Panc1 (cell line): ENCODE measurements at places on chromosomes 6 and 20.

GRCh38 chr6:31128093-31128676 lies 7.9 kb upstream of the CDSN start:
- DNase-seq, result no peak

DNA sequence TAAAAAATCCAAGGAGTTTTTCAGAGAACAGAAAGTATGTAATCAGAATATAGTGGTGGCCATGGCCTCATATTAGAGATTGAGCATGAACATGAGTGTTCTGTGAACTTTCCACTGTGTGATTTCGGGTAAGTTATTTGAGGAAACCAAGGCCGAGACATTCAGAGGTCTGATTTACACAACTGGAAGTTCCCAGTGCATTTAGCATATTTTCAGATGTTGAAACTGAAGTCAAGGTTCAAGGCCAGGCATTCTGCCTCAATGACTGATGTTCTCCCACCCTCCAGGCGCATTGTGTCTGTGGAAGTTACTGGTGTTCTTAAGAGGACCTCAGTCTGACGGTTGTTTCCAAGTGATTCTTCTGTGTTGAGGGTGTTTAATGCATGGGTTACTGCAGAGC lies 26.2 kb downstream of the RNF144B start:
- DNase-seq, result no peak

- no peak for DNase-seq
These were observed 81.3 kb upstream of the NT5E start for GRCh38 chr6:85368631-85369030.

DNA sequence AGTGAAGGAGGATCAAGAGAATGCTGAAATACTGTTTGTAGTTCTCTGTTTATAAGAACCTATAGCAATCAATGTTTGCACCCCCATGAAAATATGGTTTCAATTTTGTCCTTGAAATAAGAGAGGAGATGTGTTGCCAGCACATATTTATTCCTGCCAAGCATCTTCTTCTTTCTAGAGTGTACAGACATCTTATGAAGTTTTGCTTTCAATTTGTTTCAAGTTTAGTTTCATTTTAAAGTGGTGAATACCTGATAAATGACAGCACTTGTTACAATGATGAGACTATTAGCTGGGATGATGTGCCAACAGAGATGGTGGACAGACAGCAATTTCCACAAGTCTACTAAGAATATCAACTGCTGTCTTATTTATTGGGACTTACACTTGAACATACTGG lies 39.2 kb upstream of the CENPW start:
- no peak for DNase-seq

- no peak for DNase-seq
These were observed 59.2 kb downstream of the ZDHHC14 start for GRCh38 chr6:157440171-157440570.

DNA sequence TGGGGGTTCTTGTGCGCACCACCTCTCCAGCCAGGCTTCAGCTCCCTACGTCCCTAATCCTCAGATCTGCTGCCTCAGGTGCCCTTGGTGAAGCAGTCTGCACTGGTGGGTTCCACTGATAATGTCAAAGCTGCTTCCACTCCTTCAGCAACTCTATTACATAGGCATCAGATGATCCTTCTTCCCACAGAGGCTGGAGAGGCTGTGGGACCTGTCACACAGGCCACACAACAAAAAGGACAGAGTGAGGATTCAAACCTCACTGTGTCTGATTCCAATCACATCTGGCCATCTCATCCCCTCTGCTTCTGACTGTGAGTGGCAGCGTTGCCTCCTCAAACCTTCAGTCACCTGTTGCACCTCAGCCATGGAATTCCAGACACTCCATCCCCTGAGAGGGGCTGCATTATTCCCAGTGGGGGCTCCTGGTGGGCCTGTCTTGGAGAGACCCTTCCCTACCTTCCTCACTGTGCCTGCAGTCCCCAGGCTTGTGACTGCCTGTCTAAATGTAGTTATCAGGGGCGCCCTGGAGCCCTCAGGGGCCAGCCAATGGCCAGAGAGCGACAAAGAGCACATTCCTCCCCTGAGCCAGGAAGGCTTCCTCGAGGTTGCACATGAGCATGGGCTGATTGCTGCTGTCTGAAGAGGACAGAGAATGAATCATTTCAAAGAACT lies 211.4 kb upstream of the ECI2 start:
- no peak for DNase-seq

DNA sequence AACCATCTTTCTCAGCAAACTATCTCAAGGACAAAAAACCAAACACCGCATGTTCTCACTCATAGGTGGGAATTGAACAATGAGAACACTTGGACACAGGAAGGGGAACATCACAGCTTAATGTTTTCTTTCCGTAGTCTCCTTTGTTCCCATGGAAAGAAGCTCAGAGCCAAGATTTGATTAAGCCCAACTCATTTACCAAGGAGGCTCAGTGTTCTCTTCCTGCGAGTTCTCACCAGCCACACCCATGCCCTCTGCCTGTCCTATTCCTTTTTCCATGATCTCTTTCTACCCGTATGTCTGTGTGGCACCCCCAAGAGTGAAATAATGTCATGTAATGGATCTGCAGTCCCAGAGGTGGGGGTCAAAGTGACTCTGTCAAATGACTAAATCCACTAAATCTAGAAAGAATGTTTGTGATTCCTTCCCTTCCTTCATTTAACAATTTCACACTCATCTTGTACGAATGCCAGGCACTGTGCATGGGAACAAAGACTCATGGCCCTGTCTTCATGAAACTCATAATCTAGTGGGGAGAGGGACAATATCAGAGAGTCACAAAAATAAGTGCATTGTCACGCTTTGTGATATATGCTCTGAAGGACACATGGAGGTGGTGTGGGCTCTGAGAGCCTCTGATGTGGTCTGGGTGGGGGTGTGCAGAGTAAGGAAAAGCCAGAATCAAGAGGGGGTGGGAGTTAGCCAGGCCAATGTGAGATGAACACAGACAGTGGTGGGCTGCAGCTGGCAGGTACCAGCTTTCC lies 292.1 kb downstream of the CDC5L start:
- DNase-seq, result no peak

GRCh38 chr20:17666481-17666880 lies 15.6 kb downstream of the RRBP1 start:
- no peak for DNase-seq

- DNase-seq, result peak; percentile 72
These were observed 6.0 kb downstream of the LHFPL5 start for GRCh38 chr6:35810971-35811698.

DNA sequence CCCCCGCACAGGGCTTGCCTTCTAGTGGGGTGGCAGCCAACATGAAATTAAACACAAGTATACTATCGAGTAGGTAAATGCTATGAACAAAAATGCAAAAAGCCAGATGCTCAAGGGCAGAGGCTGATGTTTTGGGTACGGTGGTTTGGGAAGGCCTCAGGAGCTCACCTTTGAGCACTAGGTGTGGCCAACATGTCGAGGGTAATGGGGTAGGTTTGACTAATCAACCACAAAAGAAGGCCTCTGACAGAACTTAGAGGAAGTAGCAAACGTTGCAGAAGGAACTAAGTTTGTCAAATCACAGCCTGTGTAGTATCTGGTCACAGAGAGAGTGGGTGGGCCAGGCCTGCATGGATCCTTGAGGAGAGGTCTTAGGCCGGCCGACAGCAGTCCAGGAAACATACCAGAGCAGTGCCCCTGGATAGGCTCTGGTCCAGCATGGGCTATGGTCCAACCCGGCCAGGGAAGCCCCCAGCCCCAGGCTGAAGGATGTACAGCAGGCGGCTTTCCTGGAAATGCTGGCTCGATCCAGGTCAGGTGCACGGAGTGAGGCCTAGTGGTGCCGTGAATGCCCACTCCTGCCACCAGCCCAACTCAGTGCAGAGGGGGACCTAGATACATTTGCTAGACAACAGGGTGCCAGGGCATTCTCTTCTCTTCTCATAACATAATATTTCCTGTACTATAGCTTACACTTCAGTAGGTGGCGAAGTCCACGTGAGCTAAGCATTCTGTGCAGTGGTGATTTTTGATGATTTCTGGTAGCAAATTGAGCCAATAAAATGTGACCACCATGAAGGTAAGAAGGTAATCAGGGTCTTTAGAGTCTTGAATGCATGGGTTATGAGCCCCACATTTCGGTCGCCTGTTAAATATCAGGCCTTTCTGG lies 56.3 kb upstream of the CD93 start:
- no peak for DNase-seq

DNA sequence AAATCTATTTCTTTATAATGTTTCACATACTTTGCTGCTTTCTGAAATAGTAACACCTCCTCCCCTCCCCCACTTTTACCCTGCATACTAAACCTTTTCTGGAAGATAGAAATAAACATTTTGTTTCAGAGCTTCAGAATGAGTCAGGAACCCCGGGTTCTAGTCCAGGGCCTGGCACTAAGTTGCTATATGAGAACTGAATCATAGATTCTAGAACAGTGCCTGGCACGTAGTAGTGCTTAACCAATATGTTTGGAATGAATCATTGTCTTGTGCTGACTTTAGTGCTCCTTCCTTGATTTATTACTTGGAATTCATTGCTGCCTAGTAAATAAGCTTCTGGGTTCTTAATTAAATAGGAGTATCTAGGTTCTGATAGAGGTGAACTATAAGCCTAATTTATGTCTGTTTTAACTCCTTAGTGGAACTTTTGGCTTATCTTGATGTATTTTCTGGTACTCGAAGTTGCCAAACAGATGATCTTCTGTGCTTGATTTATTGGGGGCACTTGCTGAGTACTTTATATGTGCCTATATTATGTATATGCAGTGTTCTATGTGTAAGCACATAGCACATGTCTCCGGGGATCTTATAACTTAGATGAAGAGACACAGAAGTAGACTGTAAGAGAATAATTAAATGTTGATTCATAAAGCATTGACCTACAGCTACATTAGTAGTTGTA lies 18.6 kb downstream of the TAB2 start:
- no peak for DNase-seq

DNA sequence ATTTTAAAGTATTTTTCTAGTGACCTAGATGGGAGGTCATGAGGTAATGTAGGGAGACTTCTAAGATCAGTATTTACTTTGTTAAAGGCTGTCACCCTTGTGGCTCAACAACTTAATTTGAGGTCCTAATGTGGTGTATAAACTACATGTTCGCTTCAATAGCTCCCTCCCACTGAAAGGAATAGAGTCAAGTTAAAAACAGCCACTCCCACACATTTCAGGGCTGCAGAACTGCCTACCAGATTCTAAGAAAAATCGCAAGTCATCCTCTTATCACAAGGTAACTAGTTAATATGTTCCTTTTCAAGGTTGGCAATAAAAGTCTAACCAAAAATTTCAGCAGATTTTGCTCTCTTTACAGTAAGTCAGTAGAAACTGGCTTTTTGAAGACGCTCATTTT lies 15.1 kb downstream of the GSTA1 start:
- DNase-seq, result no peak

- DNase-seq, result no peak
These were observed 343.6 kb upstream of the JAG1 start for GRCh38 chr20:11017446-11017845.

DNA sequence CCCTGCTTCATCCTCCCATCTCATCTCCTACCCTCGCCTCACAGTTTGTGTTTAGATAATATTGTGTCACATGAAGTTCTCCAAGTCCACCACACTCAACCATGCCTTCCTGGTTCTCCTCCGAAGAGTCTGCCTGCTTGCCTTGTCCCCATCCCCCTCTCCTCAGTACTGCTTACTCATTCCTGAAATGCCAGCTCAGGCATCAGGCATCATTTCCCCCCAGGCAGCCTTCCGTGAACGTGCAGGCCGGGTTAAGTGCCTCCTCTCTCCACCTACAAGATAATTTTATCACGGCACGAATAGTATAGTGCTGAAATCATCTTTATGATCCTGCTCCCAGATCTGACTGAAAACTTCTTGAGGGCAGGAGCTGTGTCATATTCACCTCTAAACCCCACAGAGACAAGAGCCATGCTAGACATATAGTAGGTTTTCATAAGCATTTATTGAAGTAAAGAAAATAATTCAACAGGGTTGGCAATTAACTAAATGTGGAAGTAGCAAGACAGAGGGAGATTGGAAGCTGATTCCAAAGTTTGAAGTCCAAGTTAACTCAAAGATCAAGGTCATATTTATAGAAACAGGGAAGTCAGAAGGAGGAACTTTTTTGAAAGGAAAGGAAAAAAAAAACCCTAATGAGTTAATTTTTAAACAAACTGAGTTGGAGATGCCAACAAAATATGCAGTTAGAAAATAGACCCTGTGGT lies 48.7 kb upstream of the BMP2 start:
- DNase-seq, result no peak

DNA sequence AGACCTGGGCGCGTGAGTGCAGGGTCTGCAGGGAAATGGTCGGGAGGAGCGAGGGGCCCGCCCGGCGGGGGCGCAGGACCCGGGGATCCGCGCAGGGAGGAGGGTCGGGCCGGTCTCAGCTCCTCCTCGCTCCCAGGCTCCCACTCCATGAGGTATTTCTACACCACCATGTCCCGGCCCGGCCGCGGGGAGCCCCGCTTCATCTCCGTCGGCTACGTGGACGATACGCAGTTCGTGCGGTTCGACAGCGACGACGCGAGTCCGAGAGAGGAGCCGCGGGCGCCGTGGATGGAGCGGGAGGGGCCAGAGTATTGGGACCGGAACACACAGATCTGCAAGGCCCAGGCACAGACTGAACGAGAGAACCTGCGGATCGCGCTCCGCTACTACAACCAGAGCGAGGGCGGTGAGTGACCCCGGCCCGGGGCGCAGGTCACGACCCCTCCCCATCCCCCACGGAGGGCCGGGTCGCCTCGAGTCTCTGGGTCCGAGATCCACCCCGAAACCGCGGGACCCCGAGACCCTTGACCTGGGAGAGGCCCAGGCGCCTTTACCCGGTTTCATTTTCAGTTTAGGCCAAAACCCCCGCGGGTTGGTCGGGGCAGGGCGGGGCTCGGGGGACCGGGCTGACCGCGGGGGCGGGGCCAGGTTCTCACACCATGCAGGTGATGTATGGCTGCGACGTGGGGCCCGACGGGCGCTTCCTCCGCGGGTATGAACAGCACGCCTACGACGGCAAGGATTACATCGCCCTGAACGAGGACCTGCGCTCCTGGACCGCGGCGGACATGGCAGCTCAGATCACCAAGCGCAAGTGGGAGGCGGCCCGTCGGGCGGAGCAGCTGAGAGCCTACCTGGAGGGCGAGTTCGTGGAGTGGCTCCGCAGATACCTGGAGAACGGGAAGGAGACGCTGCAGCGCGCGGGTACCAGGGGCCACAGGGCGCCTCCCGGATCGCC lies 54.2 kb upstream of the HLA-A start:
- peak; percentile 18 for DNase-seq

DNA sequence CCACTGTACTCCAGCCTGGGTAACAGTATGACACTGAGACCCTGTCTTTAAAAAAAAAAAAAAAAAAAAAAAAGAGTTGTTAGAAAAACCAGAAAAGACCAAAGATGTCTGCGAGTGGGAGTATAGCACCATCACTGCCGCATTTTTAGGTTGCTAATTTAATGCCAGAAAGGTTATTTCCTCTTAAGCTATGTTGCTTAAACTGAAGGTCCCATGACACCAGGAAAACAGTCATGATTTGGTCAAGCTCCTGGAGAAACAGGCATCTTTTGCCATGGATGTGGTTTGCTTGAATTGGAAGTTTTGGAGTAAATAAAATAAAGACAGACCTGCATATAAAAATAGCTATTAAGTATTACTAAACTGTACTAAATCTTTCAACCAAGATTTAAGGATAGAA lies 68.3 kb upstream of the TNFRSF21 start:
- DNase-seq, result no peak

GRCh38 chr6:104954190-104954797 lies 2.6 kb upstream of the LIN28B start:
- DNase-seq, result no peak

GRCh38 chr6:29516108-29516507 lies 28.4 kb upstream of the MAS1L start:
- no peak for DNase-seq
